HCEC 1CT (cell line): ENCODE measurements at places on chromosomes 2 and 18.

- DNase-seq = peak; percentile 29
Measured at GRCh38 chr2:146850746-146851145, 994.1 kb upstream of the ACVR2A start.

- no peak for DNase-seq
Measured at GRCh38 chr2:218404351-218405085, 4.8 kb downstream of the CTDSP1 start.

- DNase-seq = no peak
Measured at GRCh38 chr18:59460072-59460420, 101.0 kb upstream of the LMAN1 start.

DNA sequence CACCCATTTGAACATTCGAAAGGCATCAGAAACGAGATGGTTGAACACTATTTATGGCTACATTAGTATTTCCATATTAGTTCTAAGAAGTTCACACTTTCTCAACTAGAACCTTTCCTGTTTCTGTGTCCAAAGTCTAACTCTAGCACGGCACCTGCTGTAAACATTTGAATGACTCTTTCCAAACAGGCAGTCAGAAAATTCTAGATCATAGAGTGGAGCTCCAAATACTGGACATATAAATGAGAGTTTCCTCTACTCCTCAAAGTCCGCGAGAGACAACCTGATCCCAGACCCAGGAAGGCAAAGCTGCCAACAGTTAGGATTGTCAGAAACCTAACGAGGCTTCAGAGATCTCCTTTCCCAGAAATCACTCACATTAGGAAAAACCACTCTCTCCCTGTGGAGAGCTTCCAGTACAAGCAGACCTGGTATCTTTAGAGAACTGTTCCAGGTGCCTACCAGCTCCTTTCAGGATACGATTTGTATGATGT is 10.6 kb downstream of the RND3 start:
- peak; percentile 27 for DNase-seq

DNA sequence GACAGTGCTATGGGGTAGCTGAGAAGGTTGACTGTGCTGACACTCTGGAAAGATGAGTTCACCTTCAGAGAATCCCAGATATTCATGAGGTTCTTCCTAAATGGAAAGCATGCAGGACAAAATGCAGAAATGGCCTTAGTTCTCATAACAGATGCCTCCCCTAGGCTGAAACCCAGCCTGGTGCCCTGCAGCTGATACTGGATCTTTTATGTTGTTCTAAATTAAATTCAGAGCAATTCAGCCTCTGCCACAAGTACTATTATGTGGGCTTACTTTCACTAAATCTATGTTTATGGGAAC is 172.0 kb upstream of the SERPINE2 start:
- no peak for DNase-seq

GRCh38 chr2:153291718-153292117 is 186.8 kb downstream of the RPRM start:
- no peak for DNase-seq

GRCh38 chr2:43199492-43200488 is 26.6 kb downstream of the ZFP36L2 start:
- no peak for DNase-seq

GRCh38 chr2:157107877-157108276 is 149.6 kb upstream of the GALNT5 start:
- no peak for DNase-seq

- DNase-seq = no peak
Measured at GRCh38 chr2:239386001-239386670, 14.7 kb downstream of the HDAC4 start.

DNA sequence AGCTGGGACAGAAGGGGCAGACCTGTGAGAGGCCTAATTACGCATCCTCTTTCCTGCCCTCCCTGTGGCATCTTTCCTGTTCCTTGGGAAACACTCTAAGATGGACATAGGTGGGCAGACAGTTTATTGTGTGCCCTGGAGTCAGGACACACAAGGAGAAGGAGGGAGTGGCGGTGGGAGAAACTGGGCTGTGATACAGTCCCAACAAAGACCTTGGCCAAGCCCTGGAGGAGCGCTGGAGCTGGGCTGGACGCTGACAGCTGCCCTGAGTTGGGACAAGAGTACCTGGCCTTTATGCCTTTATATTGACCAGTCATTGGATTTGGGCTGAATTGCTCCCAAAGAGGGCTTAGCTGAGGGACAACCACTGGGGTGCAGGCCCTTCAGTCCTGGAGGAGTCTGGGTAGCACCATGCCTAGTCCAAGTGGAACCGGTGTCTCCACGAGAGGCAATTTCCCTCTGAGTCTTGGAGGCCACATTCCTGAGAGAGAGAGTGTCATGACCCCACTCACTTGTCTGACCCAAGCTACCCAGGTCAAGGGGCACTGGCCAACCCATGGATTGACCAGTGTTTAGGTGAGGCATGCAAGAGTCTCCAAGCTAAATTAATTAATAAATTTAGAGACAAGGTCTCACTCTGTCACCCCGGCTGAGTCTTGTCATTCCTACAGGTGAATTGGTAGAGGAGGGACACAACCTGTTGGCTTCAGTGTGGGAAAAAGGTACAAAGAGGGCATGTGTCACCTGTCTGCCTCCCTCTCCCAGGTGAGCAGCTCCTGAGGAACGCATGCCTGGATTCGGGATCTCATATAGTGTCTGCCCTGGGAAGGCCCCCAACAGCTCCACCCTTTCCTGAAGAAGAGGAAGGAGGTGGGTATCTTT is 107.1 kb upstream of the ST3GAL5 start:
- no peak for DNase-seq

- no peak for DNase-seq
Measured at GRCh38 chr2:6872394-6872793, 5.2 kb upstream of the RSAD2 start.

- DNase-seq = no peak
Measured at GRCh38 chr2:238260883-238261282, 21.0 kb upstream of the HES6 start.

- no peak for DNase-seq
Measured at GRCh38 chr2:128384446-128384845, 65.8 kb upstream of the HS6ST1 start.

- no peak for DNase-seq
Measured at GRCh38 chr2:100142393-100142792, at the start of gene AFF3. TSS of gene AFF3 (minus strand) at chr2:100142590. CDS start at chr2:100104454, 38,136 bp downstream.

GRCh38 chr2:12167525-12168317 is 421.3 kb downstream of the LPIN1 start:
- DNase-seq = no peak

GRCh38 chr2:12192762-12193161 is 446.3 kb downstream of the LPIN1 start:
- no peak for DNase-seq

DNA sequence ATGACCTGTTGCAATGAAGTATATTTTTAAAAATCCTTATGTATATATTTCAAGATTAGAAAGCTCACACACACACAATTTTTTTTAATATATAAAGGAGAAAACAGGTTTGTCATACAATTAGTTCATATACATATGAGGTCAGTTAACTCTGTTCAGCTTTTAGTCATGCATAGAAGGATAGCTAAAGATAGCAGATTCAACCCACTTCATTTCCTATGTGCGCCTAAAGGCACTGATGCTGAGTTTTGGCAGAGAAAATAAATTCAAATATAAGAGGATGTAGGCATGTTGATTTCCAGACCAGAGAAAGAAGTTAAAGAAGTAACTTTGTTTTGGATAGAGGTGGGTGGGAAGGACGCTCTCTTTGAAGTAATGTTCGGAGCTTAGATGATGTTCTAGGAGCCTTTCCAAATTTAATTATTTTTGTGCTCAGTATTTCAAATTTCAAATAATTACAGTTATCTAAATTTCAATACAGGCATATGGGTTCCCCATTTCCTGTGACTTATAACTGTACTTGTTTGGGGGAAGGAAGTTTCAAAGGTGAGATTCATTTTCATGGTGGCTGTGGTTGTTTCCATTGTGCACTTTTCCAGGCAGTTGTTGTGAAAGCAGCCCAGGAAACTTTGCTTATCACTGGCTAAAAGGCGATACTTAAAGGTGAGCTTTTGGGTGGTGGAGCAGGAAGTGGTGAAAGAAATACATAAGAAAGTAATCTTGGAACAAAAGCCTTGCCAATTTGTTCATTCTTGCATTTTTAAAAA is 523.4 kb upstream of the FANCL start:
- no peak for DNase-seq

GRCh38 chr2:71801556-71801955 is 346.1 kb downstream of the CYP26B1 start:
- no peak for DNase-seq

GRCh38 chr2:232335859-232336215 is 42.7 kb upstream of the ALPP start:
- no peak for DNase-seq

DNA sequence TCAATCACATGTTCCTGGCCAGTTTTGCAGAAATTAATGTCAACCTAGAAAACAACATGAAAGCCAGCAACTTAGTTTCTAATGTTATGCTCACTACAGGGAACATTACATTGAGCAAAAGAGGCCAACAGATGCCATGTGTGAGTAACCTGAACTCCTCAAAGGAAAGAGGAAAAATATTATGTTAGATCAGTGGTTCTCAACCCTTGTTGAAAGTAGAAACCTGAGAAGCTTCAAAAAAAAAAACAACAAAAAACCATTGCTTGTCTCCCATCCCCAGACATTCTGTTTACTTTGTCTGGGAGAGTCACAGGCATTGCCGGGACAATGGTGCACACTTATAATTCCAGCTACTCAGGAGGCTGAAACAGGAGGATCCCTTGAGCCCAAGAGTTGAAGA is 57.7 kb downstream of the METTL4 start:
- no peak for DNase-seq

DNA sequence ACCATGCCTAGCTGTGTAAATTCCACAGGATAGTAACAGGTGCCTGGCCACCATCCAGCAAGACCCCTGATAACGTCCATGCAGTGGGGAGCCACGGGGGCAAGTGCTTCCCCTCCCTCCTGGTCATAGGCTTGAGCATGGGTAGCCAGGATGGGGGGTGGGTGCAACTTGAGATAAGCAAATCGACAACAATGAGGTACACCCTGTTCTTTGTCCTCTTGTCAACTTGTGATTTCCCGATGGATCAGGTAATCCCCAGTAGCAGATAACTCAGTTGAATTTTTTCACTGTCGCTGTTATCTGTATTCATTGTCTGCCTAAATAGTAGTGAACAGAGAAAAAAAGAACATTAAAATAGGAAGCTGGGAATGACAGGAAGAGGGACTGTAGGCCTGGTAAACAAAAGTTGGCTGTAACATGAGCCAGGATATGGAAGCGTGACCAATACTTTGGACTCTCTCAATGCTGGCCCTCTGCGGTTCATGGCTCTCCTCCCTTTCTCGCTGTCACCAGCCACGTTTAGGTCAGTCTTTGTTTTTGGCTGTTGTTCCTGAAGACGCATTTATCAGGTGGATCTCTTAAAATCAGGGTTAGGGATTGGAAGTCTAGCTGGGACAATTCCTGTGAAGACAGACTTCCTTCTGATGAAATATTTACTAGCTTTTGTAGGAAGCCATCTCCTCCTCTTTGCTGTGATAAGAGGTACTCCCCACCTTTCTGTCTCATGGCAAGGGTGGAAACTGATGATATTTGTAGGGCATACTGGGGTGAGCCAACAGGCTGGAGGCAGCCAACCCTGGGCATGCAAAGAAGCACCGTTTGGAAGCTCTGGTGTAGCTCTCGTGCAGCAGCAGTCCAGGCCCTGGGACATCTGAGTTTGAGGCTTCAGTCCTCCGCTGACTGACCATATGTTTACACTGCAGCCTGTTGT is 42.4 kb downstream of the TCF7L1 start:
- no peak for DNase-seq

- peak; percentile 61 for DNase-seq
Measured at GRCh38 chr2:189265696-189266320, 86.2 kb upstream of the COL5A2 start.

DNA sequence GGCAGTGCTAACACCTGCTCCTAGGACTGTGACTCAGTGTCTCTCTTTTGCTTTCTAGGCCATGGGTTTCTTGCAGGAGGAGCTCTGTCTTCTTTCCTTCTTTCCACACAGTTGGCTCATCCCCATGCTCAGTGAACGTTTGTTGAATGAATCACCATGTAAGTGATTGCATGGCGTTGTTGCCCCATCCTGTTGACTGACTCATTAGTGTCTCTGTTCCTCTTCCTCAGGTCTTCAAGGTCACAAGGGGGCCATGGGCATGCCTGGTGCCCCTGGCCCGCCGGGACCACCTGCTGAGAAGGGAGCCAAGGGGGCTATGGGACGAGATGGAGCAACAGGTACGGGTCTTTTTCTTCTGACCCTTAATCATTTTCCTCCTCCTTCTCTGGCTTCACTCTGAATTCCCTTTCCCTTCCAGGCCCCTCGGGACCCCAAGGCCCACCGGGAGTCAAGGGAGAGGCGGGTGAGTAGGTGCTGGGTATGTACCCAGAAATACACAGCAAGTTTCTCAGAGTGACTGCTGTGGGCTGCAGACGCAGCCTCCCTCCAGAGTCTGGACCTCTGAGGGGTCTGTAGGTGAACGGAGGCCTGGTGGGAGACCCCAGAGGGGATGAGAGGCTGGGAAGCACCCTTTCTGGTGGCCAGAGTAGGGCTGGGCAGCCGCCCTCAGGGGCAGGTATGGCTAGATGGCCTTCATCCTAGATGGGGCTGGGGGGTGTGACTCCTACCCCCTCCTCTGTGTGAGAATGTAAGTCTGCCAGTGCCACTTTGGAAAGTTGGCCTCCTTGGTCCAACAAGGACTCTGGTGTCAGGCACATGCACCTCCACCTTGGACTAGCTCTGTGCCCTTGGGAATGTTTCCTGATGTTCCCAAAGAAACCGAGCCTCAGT is 32.4 kb downstream of the MARCO start:
- DNase-seq = peak; percentile 1

DNA sequence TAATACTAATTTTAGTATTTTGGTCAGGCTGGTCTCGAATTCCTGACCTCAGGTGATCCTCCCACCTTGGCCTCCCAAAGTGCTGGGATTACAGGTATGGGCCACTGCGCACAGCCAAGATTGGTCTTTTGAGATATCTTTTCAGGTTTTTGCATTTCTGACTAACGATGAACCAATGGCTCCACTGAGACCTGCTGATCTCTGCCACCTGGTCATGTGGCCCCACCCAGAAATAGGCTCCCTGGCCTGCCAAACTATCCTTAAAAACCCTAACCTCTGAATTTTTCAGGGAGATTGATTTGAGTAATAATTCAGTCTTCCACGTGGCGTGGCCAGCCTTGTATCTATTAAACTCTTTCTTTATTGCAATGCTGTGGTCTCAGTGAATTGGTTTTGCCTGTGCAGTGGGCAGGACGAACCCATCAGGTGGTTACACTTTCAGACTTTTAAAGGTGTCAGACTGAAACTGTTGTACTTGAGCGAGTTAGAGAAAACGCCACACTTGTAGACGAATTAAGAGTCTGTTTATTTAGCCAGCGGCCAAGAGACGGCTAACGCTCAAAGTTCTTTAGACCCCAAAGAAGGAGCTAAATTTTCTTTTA is 85.8 kb upstream of the MSH6 start:
- DNase-seq = no peak

DNA sequence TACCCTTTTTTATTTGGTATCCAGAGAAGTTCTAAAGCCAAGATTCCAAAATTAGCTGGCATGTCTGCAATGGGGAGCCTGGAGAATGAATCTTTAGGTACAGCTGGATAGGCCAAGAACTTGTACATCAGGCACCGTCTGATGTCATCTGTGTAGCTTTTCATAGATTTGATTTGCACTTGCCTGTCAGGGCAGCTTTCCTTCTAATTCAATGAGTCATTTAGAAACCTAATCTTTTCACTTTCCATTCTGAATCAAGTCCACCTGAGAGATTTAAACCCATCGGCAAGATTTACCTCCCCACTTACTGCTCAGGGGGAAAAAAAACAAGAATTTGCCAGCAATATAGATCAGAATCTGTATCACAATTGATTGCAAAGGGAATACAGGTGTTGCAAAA is 60.9 kb upstream of the ACAA2 start:
- no peak for DNase-seq
